ENCODE measurements at places on chromosomes 5 and 9.

- DNase-seq = no peak
Observed at GRCh38 chr9:130634801-130635200, 29.6 kb upstream of the PRDM12 start.

DNA sequence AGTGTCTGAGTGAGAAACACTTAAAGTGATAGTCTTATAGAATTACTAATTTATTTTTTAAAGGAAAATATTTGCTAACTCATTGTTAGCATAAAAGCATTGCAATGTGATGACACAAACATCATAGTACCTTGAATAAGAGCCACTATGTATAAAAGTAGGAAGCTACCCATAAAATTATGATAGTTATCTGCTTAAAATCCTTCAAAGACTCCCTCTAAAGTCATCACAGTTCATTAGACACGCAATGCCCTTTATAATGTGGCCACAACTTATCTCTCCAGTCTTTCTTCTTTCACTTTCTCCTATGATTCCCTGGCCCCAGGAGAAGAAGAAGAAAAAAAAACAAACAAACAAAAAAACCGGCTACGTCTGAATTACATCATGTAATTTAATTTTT lies 1144.0 kb upstream of the NUDT12 start:
- no peak for DNase-seq

- DNase-seq = no peak
Observed at GRCh38 chr5:158720281-158720680, 379.4 kb downstream of the EBF1 start.

- no peak for DNase-seq
Observed at GRCh38 chr5:56359809-56360685, 126.9 kb upstream of the ANKRD55 start.

DNA sequence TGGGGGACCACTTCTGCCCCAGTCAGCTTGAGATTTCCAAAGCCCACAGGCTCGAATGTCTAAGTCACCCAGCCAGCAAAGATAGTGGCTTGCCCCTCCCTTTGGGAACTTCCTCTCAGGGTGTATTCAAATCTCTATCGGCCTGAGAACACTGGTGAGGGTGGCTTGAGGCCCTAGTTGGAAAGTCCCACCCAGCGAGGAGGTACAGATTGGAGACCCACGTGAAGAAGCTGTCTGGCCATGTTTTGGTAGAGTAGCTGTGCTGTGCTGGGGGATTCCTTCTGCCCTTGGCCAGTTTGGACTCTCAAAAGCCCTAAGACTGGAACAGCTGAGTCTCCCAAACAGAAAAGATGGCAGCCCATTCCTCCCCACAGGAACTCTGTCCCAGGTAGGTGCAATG lies 172.7 kb upstream of the RIOK2 start:
- no peak for DNase-seq

- no peak for DNase-seq
Observed at GRCh38 chr9:77901018-77901417, 130.6 kb downstream of the GNAQ start.

- DNase-seq = no peak
Observed at GRCh38 chr9:84891924-84892323, 222.4 kb downstream of the NTRK2 start.

GRCh38 chr5:78509145-78509865 lies 139.3 kb downstream of the LHFPL2 start:
- no peak for DNase-seq

- no peak for DNase-seq
Observed at GRCh38 chr9:37432020-37432419, 9.5 kb downstream of the GRHPR start.

- DNase-seq = no peak
Observed at GRCh38 chr9:78304357-78304756, 7.4 kb downstream of the PSAT1 start.

All from MV-4-11 (cell line).